COR-L47 (cell line): ENCODE measurements at places on chromosomes 16 and 17.

DNA sequence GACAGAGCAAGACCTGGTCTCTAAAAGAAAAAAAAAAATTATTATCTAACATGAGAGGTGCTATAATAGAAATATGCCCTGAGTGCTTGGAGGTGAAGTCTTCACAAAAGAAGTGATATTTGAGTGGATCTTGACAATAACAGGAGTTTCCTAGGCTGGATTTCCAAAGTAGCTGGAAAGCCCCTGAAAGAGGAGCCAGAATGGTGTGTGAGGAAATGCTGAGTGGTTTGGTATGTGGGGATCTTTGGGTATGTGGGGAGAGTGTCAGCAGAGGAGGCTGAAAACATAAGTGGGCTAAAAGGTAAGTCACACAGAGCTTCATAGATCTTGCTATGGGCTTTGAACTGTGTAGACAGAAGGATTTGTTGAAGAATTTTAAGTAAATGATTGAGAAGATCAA lies 100.1 kb downstream of the YPEL2 start:
- DNase-seq = no peak

DNA sequence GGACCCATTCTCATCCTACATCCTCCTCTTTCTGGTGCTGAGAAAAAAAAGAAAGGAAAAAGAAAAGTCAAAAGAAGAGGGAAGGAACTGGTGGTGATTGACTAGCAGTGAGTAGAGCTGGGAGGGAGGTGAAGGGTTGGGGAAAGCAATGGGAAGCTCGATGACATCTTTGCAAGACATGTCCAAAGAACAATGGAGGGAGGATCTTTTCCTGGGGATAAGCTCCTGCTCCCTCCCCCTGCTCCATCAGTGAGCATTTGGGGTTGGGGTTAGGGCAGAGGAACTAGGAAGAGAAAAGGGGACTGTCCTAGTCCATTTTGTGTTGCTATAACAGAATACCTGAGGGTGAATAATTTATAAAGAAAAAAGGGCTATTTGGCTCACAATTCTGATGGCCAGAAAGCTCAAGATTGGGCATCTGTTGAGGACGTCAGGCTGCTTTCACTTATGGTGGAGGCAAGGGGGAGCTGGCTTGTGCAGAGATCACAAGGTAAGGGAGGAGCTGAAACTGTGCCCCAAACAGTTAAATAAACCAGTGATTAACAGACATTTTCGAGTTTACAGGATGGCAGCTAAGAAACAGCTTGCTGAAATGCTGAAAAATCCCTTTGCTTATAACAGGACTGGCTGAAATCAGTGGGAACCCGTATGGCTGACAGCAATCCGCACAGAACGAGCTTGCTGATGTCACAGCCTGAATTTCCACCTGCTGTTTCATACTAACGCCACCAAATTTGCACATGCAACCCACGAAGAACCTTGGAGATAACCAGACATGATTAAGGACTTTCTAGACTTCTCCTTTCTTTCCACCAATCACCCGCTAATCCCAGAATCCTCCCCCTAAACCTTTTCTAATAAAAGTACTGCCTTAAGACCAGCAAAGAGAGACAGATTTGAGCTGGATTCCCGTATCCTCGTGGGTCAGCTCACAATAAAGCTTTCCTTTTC lies 1.6 kb upstream of the ODF4 start:
- no peak for DNase-seq

- no peak for DNase-seq
Measured at GRCh38 chr17:69499318-69499717, 84.8 kb downstream of the MAP2K6 start.

DNA sequence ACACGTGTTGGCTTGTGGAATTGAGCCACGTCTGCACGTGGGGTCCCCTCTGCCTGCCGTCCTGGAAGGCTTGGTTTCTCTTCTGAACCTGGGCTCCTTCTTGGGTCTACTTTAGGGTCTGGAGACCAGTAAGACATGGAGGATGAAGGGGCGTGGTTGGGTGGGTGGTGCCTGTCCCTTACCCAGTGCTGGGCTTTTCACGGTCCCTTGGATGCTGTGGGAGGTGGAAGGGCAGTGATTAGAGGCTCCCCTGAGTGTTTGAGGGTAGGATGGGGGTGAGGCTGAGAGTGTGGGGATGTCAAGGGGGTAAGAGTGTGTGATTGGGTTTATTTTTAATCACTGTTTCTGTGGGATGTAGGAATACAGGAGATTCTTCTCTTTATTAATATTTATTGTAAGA lies 38.3 kb downstream of the MGAT5B start:
- DNase-seq = no peak

DNA sequence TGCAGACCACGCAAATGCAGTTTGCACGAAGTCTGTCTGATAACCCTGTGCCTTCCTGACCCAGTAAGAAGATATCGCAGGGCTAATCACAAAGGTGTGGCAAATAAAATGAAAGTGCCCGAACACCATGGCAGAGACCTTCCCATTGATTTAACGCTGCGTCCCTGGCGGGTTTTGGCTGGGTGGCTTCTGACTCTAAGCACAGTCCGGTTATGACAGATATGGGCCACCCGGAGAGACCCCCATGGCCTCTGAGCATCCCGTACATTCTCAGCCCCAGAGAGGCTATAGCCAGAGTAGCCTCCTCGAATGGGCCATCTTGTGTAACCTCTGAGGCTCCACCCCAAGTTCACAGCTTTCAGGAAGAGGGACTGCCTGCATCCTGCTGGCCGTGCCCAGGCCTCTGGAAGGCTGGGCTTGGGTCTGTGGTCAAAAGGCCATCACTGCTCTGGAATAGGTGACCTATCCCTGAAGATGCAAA lies 5.5 kb downstream of the FOXC2 start:
- no peak for DNase-seq

DNA sequence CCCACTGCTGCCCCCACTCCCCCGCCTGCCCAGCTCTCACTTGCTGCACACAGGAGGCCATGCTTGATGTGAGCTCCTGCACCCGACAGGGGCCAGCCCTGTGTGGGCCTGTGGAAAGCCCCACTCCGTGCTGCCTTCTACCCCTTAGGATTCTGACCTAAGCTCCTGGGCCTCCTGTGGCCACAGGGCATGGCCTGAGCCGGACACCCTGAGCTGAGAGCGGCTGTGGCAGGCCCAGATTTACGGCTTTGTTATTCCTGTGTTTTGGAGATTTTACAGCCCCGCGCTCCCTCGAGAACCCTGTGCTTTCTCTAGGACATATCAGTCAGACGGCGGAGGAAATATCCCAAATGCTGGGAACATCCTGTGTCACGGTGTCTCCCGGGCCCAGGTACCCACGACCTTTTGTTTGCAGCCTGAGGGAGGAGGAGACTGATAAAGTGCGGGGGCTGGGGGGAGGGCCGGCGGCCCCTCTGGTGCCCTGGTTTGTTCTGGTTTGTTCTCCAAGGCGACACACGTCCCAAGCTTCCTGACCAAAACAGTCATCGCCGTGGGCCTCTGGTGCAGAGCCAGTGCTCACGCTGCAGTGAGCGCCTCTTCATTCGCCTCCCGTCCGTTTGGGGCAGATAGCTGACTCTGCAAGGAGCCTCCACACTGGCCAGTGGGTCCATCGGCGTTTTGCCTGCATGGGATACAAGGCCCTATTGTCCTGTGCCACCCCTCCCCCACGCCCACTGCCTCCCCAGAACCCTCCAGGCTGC lies 363.4 kb downstream of the C16orf95 start:
- no peak for DNase-seq
